ENCODE measurements at places on chromosomes 3 and 15. TPM values are rescaled to one million over a fixed set of nuclear protein-coding genes. Genes with fewer than 3 reads are reported as not detected.

TOMM70 gene
- total RNA-seq, result 58.5 TPM

PRTG gene
- total RNA-seq, result 508 TPM

MUC20 gene
- total RNA-seq, result not detected

HIGD2B gene
- not detected for total RNA-seq

CLDN18 gene
- not detected for total RNA-seq

DNA sequence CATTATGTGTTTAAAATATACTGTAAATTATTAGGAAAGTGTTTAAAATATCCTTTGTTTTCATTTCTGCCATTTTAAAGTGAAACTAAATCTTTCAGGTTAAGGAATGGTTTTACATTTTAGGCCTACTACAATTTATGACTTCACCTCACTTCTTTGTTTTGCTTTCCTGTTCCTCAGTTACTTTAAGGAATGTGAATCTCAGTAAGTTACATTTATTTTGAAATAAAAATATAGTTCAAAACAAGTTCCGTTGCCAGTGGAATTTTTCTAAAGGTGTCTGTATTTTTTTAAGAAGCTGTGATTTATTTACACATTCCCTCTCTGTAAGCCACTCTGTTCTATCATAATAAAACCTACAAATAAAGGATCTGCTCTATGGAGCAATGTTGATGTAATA, 630.9 kb upstream of the AGTR1 start:
- H3K36me3 ChIP-seq, result no peaks in the 10 kb centered on the region
- H3K27ac ChIP-seq, result no peak overlapping the region
- no peaks in the 10 kb centered on the region for H3K4me1 ChIP-seq
- no peak for DNase-seq
- no peak overlapping the region for H3K4me3 ChIP-seq

- H3K36me3 ChIP-seq, result no peaks in the 10 kb centered on the region
- H3K27me3 ChIP-seq, result no peaks in the 10 kb centered on the region
- no peak overlapping the region for H3K27ac ChIP-seq
- peaks cover 10% of the 10 kb centered on the region for H3K4me1 ChIP-seq
- no peak overlapping the region for H3K4me3 ChIP-seq
Observed at GRCh38 chr15:61835496-61836106, 224.6 kb downstream of the VPS13C start.
